Stimulated activated CD4-positive, alpha-beta T cell treated with anti-CD3 and anti-CD28 coated beads, Interleukin-1b, Interleukin-23, amount 100 ng/mL, for 48 hours (primary cell): ENCODE measurements at places on chromosomes 3 and 15.

DNA sequence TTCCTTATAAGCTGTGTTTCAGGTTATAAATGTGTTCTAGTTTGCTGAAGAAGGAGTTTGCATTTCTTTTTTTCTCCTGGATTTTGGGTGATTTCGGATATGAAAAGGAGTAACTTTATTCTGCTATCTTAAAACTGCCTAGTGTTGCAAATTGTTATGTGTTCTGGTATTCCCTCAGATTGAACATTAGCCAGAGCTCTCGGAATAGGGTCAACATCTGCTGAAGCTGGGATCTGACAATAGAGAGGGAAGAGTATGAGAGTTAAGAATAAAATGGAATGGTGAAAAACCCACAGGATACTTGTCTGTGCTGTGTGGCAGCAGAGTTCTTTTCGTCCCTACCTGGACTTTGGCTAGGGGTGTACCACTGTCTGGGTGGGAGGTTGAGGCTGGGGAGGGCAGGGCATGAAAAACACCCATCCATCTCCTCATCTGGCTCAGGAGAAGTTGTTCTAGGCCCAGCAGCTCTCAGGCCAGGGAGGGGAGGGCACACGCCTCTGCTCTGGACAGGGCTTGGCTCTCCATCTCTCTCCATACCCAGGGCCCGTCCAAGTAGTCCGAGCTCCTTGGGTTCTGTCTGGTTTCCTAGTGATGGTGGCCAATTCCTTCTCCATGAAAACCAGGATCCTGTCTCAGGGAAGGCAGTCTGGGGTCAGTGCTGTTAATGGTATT is 13.2 kb downstream of the SPSB4 start:
- DNase-seq, result no peak

- no peak for DNase-seq
These were observed 78.2 kb downstream of the GTF2E1 start for GRCh38 chr3:120820748-120821147.

GRCh38 chr3:44235604-44236484 is 5.8 kb upstream of the TOPAZ1 start:
- DNase-seq, result peak; percentile 52

- DNase-seq, result no peak
These were observed 20.5 kb downstream of the ATRIP start for GRCh38 chr3:48467110-48467454.

- DNase-seq, result no peak
These were observed 18.0 kb upstream of the PLXNA1 start for GRCh38 chr3:126964950-126965349.

DNA sequence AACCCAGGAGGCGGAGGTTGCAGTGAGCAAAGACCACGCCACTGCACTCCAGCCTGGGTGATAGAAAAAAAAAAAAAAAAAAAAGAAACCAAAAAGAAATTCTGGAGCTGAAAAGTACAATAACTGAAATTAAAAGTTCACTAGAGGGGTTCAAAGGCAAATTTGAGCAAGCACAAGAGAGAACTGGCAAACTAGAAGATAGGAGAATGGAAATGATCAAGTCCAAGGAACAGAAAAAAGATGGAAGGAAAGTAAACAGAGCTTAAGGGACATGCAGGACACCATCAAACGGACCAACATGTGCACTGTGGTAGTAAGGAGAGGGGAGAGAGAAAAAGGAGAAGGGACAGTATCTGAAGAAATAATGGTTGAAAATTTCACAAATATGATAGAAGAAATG is 12.9 kb downstream of the SNX4 start:
- no peak for DNase-seq

DNA sequence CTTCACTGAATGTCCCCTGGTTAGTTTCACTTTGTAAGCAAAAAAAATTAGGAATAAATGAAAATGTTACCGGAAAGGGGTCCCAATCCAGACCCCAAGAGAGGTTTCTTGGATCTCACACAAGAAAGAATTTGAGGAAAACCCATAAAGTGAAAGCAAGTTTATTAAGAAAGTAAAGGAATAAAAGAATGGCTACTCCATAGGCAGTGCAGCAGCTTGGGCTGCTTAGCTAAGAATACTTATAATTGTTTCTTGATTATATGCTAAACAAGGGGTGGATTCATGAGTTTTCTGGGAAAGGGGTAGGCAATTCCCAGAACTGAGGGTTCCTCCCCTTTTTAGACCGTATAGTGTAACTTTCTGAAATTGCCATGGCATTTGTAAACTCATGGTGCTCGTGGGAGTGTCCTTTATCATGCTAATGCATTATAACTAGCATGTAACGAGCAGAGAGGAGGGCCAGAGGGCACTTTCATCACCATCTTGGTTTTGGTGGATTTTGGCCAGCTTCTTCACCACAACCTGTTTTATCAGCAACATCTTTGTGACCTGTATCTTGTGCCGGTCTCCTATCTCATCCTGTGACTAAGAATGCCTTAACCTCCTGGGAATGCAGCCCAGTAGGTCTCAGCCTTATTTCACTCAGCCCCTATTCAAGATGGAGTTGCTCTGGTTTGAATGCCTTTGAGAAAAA is 41.0 kb upstream of the CMSS1 start:
- DNase-seq, result no peak

- no peak for DNase-seq
These were observed 13.4 kb downstream of the ADAM10 start for GRCh38 chr15:58736018-58736643.

DNA sequence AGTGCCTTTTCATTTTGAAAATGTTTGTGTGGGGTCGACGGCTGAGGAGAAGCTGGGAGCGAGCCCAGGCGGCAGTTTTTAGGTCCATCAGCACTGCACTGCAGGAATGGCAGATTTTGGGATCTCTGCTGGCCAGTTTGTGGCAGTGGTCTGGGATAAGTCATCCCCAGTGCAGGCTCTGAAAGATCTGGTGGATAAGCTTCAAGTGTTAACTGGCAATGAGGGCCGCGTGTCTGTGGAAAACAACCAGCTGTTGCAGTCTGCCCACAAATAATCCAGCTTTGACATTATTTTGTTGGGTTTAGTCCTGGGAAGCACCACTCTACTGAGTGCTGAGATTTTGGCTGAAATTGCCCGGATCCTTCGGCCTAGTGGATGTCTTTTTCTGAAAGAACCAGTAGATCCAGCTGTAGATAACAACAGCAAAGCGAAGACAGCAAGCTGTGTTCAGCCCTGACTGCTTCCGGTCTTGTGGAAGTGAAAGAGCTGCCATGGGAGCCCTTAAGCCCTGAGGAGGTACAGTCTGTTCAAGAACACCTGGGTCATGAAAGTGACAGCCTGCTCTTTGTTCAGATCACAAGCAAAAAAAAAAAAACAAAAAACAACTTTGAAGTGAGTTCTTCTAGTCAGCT is 13.1 kb upstream of the ANP32A start:
- no peak for DNase-seq

DNA sequence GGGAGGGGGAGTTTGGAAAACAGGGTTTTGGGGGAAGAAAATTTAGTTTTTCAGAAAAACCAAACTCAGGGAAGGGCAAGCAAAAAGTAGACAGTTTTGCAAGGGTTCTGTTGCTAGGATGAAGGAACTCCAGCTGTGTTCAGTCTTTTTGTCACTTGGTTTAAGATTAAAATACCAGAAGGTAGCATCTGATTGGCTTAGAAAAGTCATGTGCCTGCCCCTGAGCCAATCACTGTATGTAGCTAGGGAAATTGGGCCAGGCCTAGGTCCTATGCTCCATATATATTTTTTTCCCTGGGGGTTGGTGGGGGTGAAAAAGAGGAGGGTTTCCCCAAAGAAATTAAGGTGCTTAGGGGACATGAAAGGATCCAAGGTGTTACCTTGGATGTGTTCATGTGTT is 24.3 kb downstream of the CLDN11 start:
- DNase-seq, result no peak

GRCh38 chr3:140216249-140216648 is 281.3 kb downstream of the CLSTN2 start:
- DNase-seq, result no peak

- DNase-seq, result no peak
These were observed 20.2 kb downstream of the SEMA6D start for GRCh38 chr15:47737477-47737876.

- no peak for DNase-seq
These were observed 77.5 kb downstream of the RPLP1 start for GRCh38 chr15:69529961-69530633.

DNA sequence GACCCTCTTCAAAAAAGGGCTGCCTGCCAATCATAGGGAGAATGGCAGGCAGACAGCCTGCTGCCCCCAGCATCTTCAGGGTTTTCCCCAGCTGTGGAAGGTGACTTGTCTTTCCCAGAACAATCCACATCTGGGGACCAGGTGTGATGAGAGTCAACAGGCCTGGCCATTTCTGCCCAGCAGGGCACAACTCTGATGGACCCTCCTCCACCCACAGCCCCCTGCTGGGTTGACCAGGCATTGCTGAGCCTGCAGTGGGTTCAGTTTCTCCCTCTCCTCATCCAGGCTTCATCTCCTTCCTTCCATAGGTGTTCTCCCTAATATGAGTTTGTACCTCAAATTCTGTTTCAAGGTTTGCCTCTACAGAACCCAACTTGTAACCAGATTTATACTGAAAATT is 111.0 kb downstream of the MINAR1 start:
- DNase-seq, result no peak

DNA sequence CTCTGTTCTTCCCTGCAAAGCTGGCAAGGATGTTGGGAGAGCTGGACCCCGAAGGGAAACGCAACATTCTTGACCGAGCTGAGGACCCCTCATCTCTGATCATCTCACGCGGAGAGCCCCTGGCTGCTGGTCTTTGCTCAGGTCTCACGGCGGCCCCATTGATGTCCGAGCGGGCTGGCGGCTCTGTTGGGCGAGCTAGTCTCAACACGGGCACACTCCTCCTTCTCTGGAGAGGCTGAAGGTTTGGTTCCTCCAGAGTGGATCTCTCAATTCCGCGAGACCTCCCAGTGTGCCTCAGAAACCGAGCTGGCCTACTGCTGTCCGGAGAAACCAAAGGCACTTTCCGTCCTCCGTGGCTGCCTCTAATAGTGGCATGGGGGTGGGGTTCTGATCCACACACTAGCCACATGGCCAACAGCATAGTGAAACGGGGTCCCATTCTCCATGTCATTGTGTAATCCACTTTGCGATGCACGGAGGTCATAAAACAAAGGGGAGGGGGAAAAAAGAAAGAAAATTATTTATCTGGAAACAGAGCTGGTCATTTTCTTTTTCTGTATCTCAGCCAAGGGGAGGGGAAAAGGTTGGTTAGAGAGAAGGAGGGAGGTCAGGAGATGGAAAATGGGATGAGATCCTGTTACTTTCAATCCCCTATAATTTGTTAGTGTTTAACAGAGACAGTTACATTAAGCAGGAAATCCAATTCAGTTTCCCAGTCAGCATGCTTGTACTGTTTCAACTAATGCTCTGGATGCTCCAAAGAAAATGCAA is 1.3 kb downstream of the CCDC80 start:
- DNase-seq, result no peak

DNA sequence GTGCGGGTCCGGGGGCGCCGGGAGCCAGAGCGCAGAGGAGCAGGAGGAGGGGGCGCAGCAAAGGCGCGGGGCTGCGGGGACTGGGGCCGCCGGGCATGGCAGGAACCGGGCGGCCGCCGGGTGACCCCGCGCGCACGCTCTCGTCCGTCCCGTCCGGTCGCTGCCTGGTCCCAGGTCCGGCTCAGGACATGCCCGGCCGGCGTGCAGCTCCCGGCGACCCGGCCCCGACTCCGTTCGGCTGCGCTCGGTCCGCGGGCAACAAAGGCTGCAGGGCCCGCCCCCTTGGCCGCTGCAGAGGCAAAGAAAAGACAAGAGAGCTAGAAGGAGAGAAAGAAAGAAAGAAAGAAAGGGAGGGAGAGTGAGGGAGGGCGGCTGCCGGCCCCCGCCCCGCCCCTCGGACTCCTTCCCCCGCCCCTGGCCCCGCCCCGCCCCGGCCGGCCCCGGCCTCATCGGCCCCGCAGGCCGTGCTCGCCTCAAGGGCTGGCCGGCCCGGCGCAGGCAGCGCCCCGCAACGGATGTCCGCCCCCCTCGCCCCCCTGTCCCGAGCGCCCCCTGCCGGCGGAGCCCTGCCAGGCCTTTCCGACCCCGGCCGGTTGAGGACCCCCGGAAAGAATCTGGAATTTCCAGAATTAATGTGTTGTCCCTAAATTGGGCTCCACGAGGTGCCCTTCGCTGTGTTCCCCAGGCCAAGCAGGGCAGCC is at the start of gene ADAMTS7:
Gene ADAMTS7, minus strand, starts transcription at position 341 of the 701 bp plus-strand sequence. Its CDS starts 244 bp downstream, at position 97.
- peak; percentile 22 for DNase-seq

- no peak for DNase-seq
These were observed 204.6 kb downstream of the TLE3 start for GRCh38 chr15:69893086-69893485.

DNA sequence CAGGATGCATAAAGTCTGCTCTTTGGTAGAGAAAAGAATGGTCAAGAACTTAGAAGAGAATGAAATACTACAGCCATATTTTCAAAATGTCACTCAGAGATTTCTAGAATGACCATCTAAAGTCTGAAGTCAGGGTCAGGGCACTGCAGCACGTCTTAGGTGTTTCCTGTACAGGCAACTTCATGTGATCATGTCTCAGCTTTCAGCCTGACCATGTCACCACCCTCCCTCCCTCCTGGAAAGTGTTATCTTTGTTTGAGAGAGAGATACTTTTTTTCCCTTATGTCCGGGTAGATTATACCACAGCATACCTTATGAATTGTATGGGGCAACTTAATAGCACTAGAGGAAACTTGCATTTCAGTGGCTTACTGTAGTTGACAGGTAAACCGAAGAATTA is 558.0 kb upstream of the TGFBR2 start:
- DNase-seq, result no peak

- no peak for DNase-seq
These were observed 982.8 kb upstream of the ROBO1 start for GRCh38 chr3:80750637-80751036.

- DNase-seq, result no peak
These were observed 205.9 kb downstream of the MBNL1 start for GRCh38 chr3:152474585-152474984.

GRCh38 chr3:12120374-12121140 is 38.2 kb downstream of the TIMP4 start:
- no peak for DNase-seq

GRCh38 chr15:49436751-49437150 is 13.7 kb downstream of the FGF7 start:
- no peak for DNase-seq

DNA sequence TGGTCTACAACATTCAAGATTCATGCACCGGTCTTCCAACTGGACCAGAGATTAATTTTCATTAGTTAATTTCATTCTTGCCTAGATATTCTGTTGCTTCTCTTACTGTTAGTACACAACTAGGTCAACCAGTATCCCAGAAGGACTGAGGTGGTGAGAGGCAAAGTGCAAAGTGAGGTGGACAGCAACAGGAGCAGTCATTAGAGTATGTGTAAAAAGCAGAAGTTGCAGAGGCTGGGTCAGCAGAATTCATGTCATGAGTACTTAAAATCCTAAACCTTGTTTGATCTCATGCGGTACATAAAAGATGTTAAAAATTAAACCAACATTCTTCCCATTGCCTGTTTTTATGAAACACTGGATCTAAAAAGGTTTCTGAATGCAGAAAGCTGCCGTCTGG is 46.7 kb downstream of the PARP14 start:
- no peak for DNase-seq

GRCh38 chr15:40420793-40421192 is 15.2 kb downstream of the IVD start:
- no peak for DNase-seq

DNA sequence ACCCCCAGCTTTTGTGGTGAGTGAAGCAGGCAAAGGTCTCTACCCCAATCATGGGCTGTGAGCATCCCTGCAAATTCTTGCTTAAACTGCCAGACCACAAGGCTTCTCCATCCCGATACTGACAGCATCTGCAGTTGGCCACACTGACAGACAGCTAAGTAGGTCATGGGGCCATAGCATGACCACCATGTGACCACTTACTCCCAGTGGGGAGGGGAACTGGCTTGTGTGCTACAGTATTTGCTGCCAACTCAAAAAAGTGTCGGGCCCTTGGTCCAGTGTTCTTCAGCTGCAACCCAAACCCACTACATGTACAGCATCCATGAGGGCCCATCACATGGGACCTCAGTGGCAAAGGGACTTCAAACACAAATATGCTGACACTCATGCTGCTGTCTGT is 103.4 kb downstream of the SEC22A start:
- DNase-seq, result no peak
